ENCODE measurements at places on chromosomes 12 and 14.

DNA sequence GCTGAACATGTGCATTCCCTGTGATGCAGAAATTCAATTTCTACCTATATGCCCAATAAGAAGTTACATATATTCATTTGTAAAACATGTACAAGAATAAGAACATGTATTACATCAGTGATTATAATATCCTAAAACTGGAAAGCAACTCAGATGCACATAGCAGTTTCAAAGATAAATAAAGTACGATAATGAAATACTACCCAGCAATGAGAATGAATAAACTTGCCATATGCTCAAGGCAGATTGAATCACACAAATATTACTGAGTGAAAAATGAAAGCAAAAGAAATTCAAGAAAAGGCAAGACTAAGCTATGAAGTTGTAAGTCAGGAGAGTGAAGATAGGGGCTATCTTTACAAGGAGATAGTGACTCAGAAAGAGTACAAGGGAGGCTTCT, 345.3 kb upstream of the OR4E1 start:
- DNase-seq: peak; percentile 52

- peak; percentile 58 for DNase-seq
Observed at GRCh38 chr12:5078423-5078822, 34.7 kb downstream of the KCNA5 start.

GRCh38 chr14:56490379-56490778, 89.2 kb upstream of the TMEM260 start:
- peak; percentile 49 for DNase-seq

DNA sequence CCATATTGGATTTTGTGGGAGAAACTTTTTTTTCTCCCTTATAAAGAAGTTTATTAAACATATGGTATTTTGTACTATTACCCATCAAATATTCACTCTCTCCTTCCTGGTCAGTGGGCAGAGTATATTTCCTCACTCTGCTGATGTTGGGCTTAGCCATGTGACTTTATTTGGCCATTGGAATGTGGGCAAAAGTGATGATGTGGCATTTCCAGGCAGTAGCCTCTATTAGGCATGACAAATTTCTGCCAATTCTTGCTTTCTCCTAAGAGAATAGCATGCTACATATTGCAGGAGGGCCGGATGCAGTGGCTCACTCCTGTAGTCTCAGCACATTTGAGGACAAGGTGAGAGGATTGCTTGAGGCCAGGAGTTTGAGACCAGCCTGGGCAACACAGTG, 24.4 kb upstream of the WSCD2 start:
- no peak for DNase-seq

DNA sequence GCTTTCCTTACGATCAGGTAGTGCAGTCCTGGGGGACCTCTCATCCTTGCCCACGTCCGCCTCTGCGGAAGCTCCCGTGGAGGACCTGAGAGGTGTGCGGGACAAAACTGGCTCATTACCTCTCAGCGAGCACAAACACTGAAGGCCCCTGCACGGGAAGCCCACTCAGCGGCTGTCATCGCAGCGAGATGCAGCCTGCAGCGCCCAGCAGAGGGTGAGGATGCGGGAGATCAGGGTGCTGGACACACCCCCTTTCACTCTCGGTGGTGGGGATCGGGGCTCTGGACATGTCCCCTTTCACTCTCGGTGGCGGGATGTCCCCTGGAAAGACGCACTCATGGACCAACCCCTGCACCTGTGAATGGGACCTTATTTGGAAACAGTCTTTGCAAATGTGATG, 111.6 kb downstream of the PIWIL1 start:
- no peak for DNase-seq

- DNase-seq: no peak
Observed at GRCh38 chr12:6065863-6066199, 58.6 kb downstream of the VWF start.

DNA sequence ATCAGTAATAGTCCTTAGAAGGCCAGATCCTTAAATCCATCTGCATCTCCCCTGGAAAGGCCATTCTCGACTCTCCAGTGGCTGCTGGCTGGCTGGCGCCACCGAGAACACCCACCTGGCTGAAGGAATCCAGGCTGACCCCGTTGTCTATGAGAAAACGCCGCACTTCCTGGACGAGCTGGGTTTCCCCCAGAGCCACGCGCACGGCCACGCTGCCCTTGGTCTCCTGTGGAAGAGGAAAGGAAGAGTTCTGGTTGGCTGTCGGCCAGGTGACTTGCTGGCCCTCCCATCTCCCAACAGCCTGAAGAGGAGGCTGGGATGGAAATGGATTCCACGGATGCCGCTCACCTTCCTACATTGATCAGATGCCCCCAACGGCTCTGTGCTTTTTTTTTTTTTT, 23.9 kb downstream of the RBM19 start:
- DNase-seq: no peak

- DNase-seq: no peak
Observed at GRCh38 chr12:62291864-62292760, 31.9 kb downstream of the USP15 start.

DNA sequence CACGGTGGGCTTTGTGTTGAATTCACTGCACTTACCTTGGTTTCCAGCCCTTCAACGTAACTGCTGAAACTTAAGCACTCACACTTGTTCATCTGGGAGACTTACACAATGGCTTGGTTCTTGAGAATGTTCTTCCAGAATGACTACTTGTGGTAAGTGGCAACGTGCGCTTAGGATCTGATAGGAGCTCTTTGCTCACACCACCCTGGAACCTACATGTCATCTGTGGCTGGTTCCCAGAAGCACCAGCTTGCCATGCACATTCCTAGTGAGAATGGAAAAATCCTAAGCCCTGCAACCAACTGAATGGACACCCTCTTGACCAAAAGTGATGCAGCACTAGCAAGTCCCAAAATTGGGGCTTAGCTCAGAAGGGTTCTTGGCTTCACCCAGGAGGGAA, 59.0 kb upstream of the FAM181A start:
- DNase-seq: no peak

- DNase-seq: peak; percentile 91
Observed at GRCh38 chr12:104115587-104115975, 22.4 kb downstream of the NFYB start.

- no peak for DNase-seq
Observed at GRCh38 chr12:66716522-66716921, 37.6 kb upstream of the GRIP1 start.

GRCh38 chr14:95547272-95547625, 12.4 kb downstream of the GLRX5 start:
- DNase-seq: no peak

DNA sequence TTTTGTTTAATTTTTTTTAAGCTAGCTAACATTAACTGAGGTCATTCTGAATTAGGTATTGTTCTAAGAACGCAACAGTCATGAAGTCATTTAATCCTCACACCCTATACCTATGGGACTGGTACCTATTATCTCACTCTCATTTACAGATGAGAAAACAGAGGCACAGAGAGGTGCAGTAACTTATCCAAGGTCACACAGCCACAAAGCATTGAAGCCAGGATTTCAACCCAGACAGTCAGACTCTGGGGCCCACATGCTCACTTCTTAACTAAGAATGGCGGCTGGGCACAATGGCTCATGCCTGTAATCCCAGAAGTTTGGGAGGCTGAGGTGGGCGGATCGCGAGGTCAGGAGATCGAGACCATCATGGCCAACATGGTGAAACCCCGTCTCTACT, 15.0 kb upstream of the DTX1 start:
- DNase-seq: no peak

DNA sequence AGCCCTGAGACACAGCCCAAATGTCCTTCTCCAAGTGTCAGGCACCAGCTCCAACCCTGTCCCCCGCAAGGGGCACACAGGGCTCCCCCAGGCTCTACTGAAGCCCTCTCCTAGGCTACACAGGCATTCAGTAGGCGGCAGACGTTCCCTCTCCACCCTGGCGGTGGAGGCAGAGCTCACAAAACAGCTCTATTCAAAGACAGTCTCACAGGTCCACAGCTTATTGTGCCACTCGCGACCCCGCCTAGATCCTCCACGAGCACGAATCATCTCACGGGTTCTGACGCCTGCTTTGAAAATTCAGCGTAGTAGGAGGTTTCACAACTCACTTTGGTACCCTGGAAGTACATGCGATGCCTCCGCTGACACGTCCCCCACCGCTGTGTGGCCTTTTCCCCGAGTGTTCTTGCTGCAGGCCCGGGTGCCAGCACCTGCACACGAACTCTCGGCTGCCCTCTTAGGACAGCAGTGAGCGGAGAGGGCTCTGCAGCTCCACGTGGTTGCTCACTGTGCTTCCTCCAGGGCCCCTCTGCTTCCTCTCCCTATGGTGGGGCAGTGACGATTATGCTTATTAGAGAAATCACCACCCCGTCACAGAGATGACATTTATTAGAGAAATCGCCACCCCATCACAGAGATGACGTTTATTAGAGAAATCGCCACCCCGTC, 78.5 kb downstream of the ADGRD1 start:
- DNase-seq: peak; percentile 74

DNA sequence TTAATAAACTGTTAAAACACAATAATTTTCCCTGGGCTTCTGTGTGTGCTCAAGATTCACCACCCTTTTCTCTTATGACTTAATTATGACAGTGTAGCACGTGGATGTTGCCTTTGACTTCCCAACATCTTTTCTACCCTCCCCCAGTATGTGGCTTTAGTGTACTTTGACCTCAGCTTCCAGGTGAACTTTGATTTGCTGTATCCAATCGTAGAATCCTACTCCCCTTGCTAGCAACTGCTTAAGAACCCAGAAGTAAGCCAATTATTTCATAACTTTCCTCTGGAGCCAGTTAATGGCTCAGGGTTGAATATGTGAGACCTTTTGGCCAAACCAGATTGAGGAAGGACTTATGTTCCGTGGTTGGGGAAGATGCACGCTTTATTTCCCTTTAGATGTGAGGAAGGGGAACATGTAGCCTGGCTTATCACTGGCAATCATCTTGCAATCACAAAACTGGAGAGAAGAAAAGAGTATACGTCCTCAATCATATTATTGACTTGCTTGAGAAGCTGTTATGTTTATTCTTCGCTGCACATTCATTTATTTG, 259.6 kb upstream of the ATP2B1 start:
- no peak for DNase-seq

- peak; percentile 2 for DNase-seq
Observed at GRCh38 chr14:73058922-73059673, 764 bp downstream of the RBM25 start.

- DNase-seq: no peak
Observed at GRCh38 chr14:64110802-64111201, 183.4 kb downstream of the ESR2 start.

- no peak for DNase-seq
Observed at GRCh38 chr12:42793166-42793565, 203.6 kb upstream of the PRICKLE1 start.

DNA sequence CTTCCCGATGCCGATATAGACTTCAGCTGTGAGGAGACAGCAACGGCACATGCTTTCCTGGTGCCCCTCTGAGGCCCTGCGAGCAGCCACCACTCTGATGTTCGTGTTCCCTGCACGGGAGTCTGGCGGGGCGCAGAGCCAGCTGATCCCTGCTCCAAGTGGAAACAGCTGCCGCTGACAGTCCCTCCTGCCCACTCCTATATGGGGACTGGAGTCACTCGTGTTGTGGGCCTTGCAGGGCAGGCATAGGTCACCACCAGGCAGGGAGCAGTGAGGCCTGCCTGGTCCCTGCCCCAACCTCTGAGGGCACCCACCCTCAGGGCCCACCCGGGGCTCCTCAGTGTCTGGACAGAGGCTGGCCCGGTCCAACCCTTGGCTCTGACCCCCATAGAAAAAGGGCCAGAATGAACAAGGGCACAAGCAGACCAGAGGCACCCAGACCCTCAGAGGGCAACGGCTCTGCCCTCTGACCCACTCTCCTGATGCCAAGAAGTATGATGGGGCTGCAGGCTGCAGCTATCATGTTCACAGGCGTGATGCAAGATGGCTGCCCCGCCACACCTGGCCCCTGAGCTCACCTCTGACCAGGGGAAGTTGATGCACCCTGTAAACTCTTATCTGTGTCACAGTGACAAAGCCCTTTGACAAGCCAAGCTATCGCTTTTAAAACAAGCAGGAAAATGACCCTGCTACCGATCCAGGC, 181.6 kb downstream of the CALM1 start:
- DNase-seq: no peak

DNA sequence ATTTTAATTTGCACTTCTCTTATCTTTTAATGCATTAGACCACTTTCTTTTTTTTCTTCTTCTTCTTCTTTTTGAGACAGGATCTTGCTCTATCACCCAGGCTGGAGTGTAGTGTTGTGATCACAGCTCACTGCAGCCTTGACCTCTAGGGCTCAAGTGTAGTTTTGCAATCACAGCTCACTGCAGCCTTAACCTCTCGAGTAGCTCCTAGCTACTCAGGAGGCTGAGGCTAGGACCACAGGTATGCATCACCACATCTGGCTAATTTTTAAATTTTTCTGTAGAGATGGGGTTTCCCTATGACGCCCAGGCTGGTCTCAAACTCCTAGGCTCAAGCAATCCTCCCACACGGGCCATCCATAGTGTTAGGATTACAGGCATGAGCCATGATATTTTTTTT, 12.7 kb downstream of the TMED8 start:
- no peak for DNase-seq

GRCh38 chr14:86296173-86296572, 766.2 kb downstream of the FLRT2 start:
- DNase-seq: peak; percentile 74

- DNase-seq: no peak
Observed at GRCh38 chr12:27762757-27763156, 17.3 kb upstream of the KLHL42 start.

GRCh38 chr12:80954857-80955520, 17.3 kb upstream of the LIN7A start:
- no peak for DNase-seq

DNA sequence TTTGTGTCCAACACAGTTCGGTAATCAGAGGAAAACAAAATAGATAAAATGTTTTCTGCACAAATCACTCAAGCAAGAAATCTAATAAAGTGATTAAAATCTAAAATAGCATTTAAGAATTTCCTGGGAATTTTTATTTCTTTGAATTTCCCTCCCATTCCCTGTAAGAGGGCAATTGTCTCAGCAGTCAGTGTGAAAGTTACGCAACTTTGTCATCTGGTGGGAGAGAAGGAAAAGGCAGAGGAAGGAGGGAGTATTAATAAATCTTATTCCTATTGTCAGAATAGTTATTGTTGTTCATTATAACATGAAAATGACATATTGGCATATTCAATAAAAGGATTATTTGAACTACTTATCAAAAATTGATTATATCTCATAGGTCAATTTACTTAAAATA, 464.9 kb downstream of the PRKD1 start:
- no peak for DNase-seq

DNA sequence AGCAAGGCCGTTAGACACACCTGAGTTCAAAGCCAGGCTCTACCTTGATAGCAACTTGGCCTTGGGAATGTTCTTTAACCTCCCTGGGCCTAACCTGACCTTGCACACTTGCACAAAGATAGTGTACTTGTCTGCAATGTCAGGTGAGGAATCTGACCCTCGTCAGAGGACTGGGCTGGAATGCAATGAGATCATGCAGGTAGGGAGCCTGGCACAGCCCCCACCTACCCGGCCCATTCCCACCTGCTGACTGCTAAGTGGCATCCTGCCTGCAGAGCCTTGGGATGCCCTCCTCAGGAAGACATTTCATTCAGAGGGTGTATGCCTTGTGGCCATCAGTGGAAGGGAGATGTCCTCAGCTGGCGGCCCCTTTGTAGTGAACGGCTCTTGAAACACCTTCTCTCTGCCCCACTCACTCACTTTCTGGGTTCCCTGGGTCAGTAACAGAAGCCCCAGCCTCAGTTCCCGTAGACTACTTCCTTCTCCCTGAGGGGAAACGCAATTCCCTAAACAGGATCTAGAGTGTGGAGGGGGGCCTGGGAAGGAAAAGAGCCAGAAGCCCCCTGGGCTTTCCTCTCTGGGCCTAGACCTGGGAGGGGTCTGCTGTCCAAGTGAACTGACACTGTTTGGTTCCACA, 68.0 kb upstream of the DICER1 start:
- no peak for DNase-seq

GRCh38 chr12:89469361-89469760, 55.2 kb downstream of the GALNT4 start:
- no peak for DNase-seq

Data from brain (organoid and tissue), 16 donors.